ENCODE measurements at places on chromosomes 5 and 9.

DNA sequence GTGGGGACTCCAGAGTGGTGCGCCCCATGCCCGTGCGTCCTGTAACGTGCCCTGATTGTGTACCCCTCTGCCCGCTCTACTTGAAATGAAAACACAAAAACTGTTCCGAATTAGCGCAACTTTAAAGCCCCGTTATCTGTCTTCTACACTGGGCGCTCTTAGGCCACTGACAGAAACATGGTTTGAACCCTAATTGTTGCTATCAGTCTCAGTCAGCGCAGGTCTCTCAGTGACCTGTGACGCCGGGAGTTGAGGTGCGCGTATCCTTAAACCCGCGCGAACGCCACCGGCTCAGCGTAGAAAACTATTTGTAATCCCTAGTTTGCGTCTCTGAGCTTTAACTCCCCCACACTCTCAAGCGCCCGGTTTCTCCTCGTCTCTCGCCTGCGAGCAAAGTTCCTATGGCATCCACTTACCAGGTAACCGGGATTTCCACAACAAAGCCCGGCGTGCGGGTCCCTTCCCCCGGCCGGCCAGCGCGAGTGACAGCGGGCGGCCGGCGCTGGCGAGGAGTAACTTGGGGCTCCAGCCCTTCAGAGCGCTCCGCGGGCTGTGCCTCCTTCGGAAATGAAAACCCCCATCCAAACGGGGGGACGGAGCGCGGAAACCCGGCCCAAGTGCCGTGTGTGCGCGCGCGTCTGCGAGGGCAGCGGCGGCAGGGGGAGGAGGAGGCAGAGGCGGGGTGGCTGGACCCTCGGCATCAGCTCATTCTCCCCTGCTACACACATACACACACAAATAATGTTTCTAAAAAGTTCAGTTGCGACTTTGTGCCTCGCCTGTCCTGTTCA, 668 bp downstream of the GLIS3 start:
- DNase-seq: peak; percentile 2

GRCh38 chr5:143207058-143207457, 196.4 kb downstream of the NR3C1 start:
- no peak for DNase-seq

DNA sequence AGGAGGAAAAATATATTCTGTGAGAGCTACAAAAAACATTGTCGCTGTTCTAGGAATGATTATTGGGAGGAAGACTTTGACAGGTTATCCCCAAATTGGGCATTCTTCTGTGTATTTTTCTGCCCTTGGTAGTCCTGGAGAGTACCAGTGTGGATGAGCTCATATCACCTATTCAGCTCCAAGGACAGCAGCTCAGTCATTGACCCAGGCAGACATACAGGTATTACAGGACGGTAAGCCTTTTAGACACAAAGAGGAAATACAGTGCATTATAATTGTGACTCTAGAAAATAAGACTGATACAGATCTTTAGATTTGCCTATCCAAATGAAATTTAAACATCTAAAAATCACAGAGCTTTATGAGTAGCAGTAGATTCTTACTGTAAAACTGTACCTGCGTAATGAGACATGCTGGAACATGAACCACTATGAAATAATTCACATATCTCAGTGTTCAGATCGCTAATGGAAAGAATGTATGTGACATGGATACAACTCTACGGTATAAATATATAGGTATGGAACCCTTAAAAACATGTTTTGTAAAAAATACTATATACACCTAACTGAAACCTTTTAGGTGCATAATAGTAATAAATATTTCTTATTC, 56.0 kb downstream of the PLK2 start:
- DNase-seq: no peak

- DNase-seq: no peak
Measured at GRCh38 chr5:126184474-126184873, 238.7 kb upstream of the GRAMD2B start.

DNA sequence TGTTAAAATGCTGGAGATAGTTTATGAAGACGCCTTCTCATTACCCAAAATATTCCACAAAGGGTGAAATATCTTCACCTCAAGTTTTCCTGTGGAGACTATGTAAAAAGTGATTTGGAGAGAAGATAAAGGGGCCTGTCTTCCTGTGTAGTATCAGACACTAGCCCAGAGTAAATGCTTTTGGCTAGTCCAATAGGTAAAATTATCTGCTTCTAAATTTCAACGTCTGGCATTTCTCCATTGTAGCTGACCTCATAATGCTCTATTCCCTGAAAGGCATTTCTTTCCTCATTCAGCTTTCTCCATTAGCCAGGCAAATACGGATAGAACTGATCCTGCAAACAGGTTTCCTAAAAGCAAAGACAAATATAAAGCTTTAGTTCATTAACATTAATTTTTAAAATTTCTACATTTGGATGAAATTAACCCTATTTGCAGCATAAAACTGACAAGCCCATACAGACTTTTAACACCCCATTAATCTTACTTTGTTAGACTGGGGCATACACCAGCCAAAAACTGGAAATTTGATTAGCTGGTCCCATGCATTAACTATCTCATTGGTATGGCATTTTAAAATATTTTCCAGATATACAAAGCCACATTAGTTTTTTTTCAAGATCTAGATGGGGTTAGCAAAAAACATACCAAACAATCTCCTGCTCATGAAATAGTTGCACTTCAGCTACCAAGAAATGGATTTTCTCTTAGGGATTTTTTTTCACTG, 548.8 kb downstream of the EFNA5 start:
- no peak for DNase-seq
